ENCODE measurements at places on chromosomes 7 and 10.
A peak's percentile ranks its signal among the peaks of the same experiment; 100 is the strongest.

DNA sequence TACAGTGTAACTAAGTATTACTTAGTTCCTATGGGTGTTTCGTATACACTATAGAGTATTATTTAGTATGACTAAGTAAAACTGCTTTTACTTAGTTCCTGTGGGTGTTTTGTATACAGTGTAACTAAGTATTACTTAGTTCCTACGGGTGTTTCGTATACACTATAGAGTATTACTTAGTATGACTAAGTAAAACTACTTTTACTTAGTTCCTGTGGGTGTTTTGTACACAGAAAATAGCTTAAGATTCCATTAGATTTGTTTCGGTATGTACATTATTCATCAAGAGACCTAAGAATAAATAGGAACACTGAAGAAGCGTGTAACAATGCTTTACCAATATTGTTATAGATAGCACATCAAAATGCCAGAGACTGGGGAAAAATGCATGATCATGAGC, 25.0 kb downstream of the IGF2BP3 start:
- no peak for DNase-seq

- no peak for DNase-seq
Measured at GRCh38 chr7:132603220-132603833, 27.1 kb upstream of the PLXNA4 start.

DNA sequence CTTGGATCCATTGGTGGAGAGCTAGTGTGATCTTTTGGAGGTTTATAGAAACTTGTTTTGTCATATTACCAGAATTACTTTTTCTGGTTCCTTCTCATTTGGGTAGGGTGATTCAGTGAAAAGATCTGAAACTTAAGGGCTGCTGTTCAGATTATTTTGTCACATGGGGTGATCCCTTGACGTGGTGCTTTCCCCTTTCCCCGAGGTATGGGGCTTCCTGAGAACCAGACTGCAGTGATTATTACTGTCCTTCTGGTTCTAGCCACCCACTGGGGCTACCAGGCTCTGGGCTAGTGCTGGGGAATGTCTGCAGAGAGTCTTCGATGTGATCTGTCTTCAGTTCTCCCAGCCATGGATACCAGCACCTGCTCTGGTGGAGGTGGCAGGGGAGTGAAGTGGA, 1030.0 kb downstream of the GRM8 start:
- DNase-seq = no peak

GRCh38 chr10:88934900-88935672, 17.5 kb downstream of the ACTA2 start:
- peak; percentile 4 for DNase-seq

DNA sequence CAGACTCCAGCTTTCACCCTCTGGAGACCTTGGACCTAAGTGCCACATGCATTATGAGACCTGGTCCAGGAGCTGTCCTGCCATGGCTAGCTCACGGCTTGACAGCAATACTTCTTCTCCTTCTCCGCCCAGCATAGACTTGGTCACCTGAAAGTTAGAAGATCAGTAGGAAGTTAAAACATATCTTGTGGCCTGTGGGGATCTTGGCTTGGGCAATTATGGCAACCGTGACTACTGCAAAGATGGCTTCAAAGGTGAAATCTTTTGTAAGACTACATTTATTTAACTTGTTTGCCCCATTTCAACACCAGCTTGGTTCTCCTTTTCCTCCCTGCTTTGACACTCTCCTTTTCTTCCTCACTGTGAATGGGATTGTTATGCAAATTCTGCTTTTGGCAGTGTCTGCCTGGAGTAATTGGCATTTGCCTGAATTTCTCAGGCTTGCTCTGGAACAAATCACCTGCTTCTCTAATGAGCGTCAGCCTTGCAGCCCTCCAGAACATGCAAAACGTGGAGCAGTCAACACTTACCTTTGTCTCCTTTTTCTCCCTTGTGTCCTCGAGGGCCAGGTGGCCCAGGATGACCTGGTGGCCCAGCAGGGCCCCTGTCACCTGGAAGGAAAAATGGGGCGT, 53.4 kb downstream of the COL17A1 start:
- no peak for DNase-seq

DNA sequence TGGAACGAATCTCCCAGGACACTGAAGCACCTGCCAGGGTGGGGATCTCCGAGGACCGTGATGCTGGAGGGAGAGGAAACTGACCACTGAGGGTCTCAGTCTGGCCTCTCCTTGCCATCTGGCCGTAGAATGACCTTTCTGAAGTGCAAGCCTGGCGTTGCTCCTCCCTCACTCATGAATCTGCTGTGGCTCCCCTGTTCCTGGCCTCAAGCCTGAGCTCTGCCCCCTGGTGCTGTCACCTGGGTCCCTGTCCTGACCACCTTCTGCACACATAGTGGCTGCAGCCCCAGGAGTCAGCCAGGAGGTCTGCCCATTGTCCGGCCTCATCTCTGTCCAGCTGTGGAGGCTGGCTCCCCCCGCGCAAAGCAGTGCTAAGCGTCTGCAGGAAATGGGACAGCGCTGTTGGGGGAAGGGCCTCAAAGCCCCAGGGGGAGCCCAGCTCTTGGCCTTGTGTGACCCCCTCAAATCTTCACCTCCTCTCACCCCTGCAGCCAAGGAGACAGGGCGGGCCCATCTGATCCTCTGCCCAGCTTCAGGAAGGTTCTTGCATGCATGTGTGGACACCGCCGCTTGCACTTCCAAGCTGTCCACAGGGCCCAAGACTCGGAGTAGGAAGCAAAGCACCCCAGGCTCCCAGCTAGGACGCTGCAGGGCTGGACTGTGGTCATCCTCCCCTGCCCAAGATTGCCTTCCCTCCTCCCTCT, 65.7 kb downstream of the MYL10 start:
- no peak for DNase-seq

DNA sequence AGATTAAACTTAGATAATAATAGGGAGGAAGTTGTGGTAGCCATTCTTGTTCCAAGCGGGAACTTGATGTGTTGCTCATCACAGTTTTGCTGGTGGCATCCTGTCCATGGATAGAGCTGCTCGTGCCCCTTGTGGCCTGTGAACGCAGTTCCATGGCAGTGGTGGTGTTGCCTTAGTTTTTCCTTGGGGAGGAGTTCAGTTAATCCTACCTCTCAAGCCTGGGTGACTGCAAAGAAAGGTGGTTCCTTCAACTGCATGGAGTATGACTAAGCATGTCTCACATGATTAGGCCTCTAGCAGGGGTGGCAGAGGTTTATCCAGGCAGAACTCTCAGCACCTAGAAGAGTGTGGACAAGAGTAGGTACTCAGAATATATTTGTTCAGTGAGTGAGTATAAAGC, 99.7 kb downstream of the MAPK8 start:
- no peak for DNase-seq

GRCh38 chr7:74026903-74027682, 880 bp upstream of the ELN start:
- no peak for DNase-seq

GRCh38 chr10:69878038-69878437, 76.3 kb downstream of the COL13A1 start:
- DNase-seq = no peak

DNA sequence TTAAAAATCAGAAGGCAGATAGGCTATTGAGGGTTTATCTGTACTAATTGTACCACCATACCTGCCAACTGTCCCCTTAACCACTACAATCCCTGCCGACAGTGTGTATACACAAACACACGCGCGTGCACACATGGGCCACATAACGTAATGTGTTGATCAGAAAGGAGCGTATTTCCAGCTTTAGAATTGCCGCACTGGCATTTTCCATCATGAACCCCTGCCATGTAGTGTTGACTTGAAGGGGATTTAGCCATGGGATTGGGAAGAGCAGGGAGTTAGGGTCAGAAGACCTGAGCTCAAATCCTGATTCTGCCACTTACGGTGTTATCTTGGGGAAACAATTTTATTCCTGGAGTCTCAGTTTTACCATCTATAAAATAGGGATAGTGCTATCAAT, 158.9 kb downstream of the TCF7L2 start:
- DNase-seq = no peak

DNA sequence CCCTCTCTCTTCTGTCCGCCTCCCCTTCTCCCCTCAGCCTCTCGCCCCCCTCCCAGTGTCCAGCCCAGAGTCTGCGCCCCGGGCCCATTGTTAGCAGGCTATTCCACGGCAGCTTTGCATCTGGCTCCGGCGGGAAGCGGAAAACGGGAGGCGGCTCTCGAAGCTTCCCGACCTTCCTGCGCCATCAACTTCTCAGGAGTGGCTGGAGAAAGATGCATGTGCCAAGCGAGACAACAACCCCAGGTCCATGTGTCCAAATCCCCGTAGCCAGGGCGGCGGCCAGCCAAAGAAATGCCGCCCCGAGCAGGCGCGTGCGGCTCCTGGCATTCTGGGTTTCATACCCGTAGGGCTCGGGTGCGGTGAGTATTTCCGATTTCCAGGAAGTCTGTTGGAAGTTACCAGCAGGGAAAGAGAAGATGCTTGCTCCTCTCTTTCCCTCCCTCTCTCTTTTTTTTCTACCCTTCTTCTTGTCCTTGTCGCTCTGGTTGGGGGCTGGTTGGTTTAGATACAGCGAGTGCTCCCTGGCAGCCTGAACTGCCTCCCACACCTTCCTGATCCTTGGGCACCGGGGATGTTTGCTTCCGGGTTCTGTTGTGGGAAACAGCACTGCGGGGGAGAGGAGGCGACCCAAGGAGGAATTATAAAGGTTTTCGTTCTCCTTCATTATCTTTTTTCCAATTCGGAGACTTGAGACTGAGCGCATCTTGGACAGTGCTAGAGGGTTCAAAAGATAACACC, 1.2 kb upstream of the HOXA2 start:
- no peak for DNase-seq

- DNase-seq = no peak
Measured at GRCh38 chr10:114131094-114131493, 42.9 kb downstream of the CCDC186 start.

GRCh38 chr7:139177696-139178095, 53.3 kb upstream of the UBN2 start:
- no peak for DNase-seq

GRCh38 chr10:18438361-18439126, 212.8 kb downstream of the NSUN6 start:
- DNase-seq = no peak

GRCh38 chr10:94223702-94224370, 138.9 kb downstream of the NOC3L start:
- no peak for DNase-seq

GRCh38 chr7:711093-711921, 15.2 kb upstream of the DNAAF5 start:
- DNase-seq = no peak

GRCh38 chr7:135321556-135321955, 87.9 kb downstream of the STRA8 start:
- DNase-seq = no peak

- DNase-seq = no peak
Measured at GRCh38 chr10:78749200-78749599, 319.6 kb upstream of the ZMIZ1 start.

GRCh38 chr7:52555805-52556204, 479.6 kb upstream of the POM121L12 start:
- no peak for DNase-seq

GRCh38 chr7:95105627-95106026, 198.2 kb downstream of the PPP1R9A start:
- DNase-seq = no peak

DNA sequence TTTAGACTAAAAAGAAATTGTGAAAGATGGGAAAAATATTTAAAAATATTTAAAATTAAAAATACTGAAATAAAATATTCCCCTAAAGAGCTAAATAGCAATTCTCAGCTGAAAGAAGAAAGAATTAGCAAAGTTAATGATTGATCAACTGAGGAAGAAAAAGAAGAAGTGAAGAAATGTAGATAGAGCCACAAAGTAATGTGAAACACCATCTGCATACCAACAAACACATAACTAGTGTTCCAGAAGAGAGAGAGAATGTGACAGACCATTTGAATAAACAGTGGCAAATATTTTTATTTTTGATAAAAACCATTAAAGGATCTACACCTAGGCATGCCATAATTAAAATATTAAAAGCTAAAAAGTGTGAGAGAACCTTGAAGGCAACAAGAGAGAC, 784.5 kb upstream of the ZWINT start:
- no peak for DNase-seq

DNA sequence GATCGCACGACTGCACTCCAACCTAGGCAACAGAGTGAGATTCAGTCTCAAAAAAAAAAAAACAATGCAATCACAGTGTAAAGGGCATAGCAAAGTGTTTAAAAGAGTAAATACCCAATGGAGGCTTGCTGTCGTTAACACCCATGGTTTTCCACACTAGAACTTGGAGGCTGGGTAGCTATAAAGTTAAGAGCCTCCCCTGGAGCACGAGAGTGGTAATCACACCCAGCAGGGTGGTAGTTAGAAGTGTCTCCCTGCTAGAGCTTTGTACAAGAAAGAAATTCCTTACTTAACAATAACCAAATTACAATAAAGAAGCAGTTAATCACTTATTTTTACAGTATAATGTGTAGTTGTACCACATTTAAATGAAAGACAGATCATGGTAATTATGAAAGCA, 1078.9 kb downstream of the NRG3 start:
- DNase-seq = no peak

- no peak for DNase-seq
Measured at GRCh38 chr10:79387466-79387973, 40.3 kb downstream of the PPIF start.

DNA sequence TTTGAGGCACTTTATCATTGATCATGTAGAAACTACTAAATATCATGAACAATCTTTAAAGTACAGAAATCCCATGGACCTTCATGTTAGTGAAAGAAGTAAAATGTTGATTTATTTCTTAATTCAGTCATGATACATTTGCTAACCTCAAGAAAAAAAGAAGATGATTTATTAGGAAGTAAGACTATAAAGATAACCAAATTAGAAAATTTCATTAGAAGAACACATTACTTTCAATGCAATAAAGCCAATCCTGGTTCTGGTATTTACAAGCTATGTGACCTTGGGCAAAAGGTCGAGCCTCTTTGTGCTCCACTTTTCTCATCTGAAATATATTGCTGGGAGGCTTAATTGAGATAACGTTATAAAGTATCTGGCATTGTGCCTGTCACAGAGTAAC, 365.0 kb downstream of the KIF20B start:
- DNase-seq = no peak

- DNase-seq = no peak
Measured at GRCh38 chr7:99498546-99498944, 1.5 kb downstream of the ZNF394 start.

DNA sequence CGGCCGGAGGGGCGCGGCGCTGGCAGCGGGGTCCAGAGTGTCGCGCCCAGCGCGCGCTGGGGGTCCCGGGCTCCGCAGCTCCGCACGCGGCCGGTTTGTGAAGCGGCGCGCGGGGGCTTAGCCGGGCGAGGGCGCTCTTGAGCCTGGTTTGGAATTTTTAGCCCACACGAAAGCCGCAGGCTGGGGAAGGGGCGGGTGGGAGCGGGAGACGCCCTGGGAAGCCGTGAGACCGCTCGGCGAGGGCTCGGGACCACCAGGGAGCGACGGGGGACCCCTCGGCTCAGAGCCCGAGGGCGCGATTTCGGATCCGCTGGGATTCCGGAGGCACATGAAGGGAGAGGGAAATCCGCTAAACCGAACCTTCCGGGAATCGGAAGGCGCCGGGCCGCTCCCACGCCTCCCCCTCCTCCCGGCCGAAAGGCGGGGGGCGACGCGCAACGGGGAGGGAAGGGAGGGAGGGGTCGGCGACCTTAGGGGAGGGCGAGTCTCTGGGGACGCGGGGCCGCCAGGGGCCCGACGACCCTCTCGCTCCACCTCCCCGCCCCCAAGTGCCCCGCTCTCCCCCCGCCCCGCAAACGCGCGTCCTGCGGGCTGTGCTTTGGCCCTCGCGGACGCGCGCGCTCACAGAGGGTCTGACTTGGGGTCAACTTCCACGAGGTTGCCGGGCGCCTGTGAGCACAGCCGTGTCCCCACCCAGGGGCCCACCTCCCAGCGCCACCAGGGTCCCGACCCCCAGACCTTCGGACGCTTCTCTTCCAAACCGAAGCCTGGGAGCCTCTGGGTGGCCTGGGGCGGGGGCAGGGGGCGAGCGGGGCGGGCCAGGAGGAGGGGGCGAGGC, 5.1 kb upstream of the ELFN1 start:
- no peak for DNase-seq
